ENCODE measurements at places on chromosomes 12 and 14.

GRCh38 chr12:114368685-114369452 is 37.1 kb downstream of the TBX5 start:
- no peak for DNase-seq

DNA sequence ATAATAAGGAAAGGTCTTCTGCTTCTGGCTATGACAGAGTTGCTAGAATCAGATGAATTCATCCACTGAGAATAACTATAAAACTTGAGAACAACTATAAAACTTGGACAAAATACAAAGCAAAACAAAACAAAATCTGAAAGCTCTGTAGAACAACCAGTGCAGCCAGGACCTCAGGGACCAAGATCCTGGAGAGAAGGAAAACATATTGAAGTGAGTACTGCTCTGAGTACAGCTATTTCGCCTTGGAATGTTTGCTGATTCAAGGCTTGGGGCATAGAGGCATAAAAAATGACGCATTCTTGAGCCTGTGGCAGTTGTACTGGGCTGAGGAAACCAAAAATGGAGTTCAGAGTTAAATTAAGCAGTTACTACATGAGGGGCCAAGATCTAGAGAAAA is 21.7 kb downstream of the FOXA1 start:
- no peak for DNase-seq

DNA sequence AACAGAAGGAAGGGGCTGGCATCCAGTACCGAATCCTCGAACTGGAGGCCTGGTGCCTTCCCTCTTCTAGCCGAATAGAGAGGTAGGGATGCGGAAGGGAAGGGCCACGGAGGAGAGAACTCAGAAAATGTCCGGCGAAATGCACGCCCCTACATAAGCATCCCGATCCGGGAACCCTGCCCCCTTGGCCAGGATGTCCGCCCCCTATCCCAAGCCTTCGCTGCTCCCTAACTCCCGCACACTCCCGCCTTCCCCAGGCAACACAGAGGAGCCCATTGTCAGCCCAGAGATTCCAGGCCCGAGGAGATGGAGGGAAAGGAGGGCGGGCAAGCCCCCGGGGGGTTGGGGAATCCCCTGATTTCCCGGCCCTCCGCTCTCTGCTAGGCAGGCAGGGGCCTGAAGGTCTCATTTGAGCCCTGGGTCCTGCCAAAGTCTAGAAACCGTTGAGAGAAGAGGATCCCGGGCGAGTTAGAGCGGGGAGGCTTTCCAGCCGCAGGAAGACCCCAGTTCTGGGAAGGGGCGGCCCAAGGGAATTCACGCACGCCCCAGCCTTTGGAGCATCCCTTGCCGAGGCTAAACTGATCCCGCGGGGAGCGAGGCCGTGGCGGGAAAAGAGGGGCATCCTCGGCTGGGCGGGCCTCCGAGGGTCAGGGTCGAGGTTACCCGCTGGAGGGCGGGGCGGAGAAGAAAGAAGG is 569 bp upstream of the ARHGEF40 start:
- DNase-seq: no peak

GRCh38 chr12:49335955-49336644 is 888 bp downstream of the C1QL4 start:
- DNase-seq: no peak

GRCh38 chr12:5439371-5439771 is 7.5 kb downstream of the NTF3 start:
- DNase-seq: no peak

DNA sequence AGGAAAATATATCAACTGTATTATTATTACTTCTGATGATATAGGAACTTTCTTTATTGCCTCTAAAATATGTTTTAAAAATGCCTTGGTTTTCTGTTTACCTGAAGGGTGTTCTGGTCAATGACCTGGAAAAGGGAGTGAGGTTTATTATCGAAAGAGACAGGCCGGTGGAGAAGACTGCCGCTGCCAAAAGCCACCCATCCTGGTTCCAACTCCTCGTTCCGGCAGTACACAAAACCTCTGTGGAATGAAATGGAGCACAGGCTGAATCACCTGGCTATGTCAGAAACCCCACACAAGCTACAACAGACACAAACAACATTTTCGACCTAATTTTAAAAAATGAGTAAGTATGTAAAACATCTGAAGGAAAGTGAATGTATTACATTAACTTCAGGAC is 73.6 kb downstream of the HECTD4 start:
- no peak for DNase-seq

GRCh38 chr12:88399811-88400210 is 180.5 kb downstream of the KITLG start:
- no peak for DNase-seq

DNA sequence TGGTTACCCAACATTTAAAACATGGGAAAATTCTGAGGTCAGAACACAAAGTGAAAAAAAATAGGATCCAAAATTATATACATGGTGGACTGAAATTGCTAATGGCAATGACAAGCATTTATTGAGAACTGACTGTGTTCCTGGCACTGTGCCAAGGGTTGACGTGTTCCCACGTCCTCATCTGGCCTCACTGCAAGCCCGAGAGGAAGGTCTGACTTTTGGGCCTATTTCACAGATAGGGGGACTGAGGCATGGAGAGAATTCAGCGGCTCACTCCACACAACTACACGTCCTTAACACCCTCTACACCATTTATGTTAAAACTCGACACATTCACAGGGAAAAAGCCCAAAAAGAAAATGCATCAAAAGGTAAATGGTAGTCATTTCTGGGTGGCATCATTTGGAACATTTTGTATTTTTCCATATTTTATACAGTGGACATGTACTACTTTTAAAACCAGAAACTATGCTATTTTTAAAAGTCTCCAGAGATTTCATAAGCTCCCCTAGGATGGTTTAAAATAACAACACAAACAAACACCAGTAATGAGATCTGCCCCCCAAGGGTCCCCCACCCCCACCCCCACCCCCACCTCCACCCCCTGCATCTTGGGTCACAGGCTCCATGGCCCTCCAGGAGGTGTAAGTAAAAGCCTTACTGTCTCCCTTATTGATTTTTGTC is 27.7 kb downstream of the CLMN start:
- DNase-seq: no peak

DNA sequence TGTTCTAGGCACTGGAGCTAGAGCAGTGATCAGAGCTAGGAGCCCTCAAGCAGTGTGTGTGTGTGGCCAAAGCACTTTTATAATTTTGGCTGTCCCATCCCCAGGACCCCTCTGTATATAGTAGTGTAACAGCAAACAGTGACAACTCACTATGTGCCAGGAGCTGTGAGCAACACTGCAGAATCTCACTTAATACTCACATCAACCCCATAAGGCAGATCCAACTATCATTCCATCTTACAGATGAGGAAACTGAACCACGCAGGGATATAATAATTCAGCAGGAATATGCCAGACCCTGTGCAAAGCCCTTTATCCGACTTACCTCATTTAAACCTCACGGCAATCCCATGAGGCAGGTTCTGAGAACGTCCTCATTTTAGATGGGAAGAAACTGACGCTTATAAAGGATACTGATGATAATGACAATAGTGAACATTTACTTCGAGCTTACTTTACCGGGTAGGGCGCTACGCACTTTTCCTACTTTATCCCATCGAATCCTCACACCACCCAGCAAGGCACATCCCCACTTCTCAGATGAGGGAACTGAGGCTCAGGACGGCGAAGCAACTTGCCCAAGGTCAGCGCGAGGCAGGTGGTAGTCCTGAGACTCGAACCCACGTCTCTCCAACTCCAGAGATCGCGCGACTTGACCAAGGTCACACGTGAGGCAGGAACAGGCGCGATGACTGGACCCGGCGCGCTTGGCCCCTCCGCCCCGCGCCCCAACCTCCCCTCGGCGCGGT is 687 bp downstream of the RAB35 start:
- peak; percentile 81 for DNase-seq

DNA sequence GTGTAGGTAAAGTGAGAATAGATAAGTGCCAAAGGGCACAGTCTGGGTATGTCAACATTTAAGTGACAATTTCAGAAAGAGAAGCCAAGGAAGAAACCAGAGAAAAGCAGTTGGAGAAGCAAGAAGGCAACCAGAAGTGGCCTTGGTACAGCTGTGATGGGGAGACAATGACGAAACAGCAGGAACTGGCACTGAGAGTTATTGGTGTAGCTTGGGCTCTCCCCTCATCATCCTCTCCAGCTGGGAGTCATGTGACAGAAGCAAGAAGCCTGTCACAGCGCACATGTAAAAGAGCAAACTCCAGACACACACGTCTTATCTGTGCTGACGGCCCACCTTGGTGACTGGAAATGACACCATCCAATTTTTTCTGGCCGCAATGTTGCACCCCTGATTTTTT is 203.3 kb upstream of the NUDT4 start:
- DNase-seq: no peak

GRCh38 chr12:93223440-93224426 is 154.0 kb upstream of the NUDT4 start:
- DNase-seq: no peak

DNA sequence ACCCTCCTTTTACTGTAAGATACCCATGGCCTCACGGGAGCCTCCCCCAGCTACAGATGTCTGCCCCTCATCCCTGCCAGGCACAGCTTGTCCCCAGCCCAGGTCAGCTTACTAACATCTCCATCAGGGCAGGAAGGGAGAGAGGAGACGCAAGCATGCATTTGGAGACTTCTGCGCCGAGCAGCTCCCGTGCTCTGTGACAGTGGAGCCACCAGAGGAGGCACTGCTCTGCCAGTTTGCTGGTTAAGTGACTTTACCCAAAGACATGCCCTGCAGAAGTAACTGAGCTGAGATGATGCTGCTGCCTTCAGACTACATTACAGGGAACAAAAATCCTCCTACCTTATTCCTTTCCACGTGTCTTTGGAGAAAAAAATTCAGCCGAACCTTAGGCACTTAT is 133.4 kb downstream of the ESRRB start:
- DNase-seq: no peak

GRCh38 chr12:93453633-93454032 is 11.9 kb upstream of the UBE2N start:
- no peak for DNase-seq

DNA sequence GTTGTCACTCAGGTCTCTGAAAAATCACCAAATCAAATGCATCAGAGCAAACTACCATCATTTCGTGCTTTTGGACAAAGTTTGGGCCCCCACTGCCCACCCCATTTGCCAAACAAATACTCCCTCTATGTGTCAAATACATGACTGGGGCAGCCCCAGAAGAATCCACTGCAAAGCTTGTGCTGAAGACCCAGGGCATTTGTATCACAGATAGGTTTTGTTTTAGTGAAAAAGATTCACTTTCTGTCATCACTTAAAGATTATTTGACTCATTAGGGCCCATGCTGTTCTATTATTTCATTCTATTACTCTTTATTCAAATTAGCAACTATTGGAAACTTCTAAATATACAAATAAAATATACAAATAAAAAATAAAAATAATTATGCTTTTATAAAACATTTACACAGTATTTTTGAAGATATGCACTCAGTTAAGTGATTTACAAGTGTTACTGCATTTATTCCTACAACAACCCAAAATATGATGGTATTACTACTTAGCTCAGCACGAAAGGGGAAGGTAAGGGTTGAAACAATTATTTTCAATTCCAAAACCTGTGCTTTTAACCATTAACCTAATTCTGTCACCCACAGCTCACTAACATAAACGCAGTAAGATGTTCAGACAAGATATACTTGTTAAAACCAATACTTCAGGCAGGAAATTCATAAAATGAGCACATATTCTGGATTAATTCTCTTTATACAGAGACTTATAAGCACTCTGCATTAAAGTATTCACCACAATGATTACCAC is 36.5 kb downstream of the LRIG3 start:
- no peak for DNase-seq

DNA sequence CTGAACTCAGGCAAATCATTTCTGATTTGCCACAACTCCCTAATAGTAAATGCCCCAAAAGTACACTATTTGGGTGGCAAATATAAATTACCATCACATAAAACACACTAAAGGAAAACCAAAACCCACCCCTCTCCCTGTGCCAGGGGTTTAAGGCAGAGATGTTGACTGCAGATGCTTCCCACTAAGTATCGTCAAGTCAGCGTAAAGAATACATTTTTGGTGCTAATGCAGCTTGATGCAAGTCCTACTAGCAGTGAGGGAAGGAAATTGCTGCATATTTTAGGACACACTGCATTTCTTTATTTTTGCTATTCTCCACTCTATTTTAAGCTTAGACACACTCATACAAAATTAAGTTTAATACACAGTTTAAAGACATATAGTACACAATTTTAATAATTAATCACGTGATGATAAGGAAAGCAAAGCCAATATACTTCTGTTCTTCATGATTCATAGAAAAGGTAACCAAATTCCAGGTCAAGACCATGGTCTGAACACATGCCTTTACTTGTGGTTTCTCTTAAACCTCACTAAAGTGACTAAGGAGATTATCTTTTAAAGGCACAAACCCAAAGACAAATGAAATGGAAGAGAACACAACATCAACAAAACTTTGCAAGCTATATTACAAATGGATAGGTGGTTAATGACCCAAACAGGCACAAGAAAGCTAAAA is 162.2 kb downstream of the STXBP6 start:
- DNase-seq: no peak

DNA sequence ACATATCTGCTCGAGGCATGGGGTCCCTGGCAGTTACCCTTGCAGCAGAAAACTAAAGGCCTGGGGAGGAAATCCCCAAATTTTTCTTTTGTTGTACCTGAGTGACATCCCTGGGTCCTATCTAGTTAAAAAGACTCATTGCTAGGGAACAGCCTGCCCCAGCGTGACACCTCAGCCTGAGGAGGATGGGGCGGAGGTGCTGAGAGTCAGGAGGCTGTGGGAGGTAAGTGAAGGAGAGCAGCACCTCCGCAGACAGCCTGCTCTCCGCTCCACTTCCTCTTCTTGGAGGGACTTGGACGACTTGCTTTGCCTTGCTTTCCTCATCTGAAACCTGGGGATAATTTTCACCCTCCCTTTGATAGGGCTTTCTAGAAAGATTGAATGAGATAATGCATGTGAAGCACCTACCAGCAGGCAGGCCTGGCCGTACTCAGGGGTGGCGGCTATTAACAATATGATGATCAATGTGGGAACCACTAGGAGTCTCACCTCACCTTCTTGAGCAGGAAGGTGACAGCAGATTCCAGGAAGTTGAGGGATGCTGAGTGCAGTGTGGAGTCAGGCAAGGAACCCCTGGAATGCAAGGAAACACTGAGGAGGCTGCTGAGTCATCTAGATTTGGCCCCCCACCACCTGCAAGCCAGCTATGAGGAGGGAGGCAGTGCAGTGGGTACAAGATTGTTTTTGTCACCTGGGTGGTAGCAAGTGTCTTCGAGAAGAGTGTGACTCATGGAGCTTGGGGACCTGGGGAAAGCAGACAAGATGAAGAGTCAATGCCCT is 23.2 kb downstream of the UBE3B start:
- no peak for DNase-seq

GRCh38 chr12:114692186-114693058 is 8.4 kb upstream of the TBX3 start:
- no peak for DNase-seq

- no peak for DNase-seq
These were observed 52.8 kb upstream of the SRSF5 start for GRCh38 chr14:69713993-69714679.

DNA sequence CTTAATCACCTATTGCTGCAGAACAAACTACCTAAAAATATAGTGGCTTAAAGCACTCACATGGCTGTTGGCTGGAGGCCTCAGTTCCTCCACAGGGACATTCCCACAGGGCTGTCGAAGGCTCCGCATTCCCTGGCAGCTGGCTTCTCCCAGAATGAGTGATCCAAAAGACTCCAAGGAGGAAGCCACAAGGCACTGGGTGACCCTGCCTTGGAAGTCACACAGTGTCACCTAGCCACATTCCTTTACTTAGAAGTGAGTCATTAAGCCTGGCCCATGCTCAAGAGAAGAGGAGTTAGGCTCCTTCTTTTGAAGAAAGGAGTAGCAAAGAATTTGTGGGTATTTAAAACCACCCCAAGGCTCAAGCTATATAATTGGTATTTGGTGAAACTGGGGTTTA is 63.9 kb upstream of the MAP1LC3B2 start:
- DNase-seq: no peak

GRCh38 chr12:107368586-107368985 is 275.2 kb upstream of the CRY1 start:
- DNase-seq: peak; percentile 82
